ENCODE measurements at places on chromosomes 3 and 15.

GRCh38 chr3:46972396-46972795 lies 4.1 kb downstream of the CCDC12 start:
- DNase-seq = no peak

DNA sequence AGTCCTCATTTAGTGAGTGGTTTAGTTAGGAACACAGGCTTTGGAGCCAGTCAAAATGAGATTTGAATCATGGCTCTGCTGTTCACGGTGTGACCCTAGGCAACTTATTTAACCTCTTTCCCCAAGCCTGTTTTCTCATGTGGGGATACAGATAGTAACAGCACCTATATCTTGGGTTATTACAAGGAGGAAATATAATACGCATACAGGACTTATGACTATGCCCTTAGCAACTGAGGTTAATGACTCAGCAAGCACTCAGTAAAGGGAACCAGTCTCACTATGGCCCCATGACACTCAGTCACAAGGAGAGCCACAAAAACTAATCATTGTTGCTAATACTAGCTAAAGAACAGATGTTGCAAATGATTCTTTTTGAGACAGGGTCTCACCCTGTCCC lies 45.9 kb downstream of the SUMF1 start:
- DNase-seq = peak; percentile 60

GRCh38 chr3:117586161-117586560 lies 876.6 kb downstream of the TUSC7 start:
- DNase-seq = no peak

- no peak for DNase-seq
Measured at GRCh38 chr3:18529631-18530030, 104.5 kb upstream of the SATB1 start.

GRCh38 chr15:50257924-50258323 lies 7.6 kb downstream of the HDC start:
- peak; percentile 31 for DNase-seq

GRCh38 chr3:89851974-89852621 lies 744.7 kb downstream of the EPHA3 start:
- DNase-seq = peak; percentile 47

- DNase-seq = no peak
Measured at GRCh38 chr15:90638201-90638691, 78.9 kb upstream of the BLM start.

- peak; percentile 10 for DNase-seq
Measured at GRCh38 chr3:107525644-107526305, 3.0 kb downstream of the BBX start.

GRCh38 chr3:11650391-11650790 lies 6.7 kb upstream of the VGLL4 start:
- no peak for DNase-seq

- DNase-seq = no peak
Measured at GRCh38 chr3:37493485-37494080, 319.2 kb upstream of the LRRFIP2 start.

- no peak for DNase-seq
Measured at GRCh38 chr3:179880868-179881267, 155.9 kb downstream of the PEX5L start.

DNA sequence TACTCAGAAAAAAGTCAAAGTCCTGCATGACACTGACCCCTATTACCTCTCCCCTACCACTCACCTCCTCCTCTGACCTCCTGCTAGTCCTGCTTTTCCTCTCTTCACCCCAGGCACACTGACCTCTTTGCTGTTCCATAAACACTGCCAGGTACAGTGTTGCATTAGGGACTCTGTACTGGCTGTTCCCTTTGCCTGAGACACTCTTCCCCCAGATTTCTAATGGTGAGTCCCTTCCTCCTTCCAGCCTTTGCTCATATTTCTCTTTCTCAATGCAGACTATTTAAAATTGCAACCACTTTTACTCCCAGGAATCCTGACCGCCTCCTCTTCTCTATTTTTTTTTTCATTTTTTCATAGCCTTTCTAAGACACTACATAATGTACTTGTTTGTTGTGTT lies 36.3 kb upstream of the UBE2E2 start:
- DNase-seq = no peak

DNA sequence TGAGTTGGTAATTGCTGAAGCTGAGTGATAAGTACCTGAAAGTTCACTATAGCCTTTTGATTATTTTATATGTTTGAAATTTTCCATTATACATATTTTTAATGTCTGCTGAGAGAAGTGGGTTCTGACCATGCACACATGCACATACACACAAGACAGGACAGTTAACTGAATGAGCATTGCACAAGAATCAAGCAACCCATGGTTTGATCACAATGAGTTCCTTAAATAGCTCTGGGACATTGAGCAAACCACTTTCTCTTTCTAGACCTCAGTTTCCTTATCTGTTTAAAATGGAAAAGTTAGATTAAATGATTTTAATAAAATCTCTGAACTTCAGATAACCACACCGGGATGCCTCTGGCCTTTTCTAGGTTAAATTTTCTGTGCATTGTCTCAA lies 26.7 kb downstream of the SNTN start:
- no peak for DNase-seq

DNA sequence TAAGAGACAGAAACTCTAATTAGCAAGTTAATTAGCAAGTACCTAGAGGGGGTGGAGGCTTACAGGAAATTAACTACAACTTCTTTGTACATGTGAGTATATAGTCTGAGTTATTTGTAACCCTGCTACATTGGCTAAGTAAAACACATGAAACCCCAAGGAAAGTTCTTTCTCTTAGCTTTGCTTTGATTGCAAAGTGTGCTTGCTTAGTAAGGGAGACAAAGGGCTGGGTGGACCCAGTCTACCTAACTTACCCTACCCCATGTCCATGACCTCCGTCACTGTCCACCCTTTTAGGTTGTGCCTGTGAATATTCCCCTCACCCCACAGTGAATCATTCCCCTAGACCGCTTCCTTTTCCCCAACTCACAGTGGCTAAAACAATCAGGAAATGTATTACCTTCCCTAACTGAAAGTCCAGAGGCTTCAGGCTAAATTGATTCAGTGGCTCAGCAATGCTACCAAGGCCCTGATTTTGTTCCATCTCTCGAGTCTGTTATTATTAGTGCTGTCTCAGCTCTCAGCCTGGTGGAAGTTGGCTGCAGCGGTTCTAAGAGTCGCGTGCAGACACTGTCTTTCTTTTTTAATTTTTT lies 31.1 kb upstream of the RYR3 start:
- peak; percentile 71 for DNase-seq

DNA sequence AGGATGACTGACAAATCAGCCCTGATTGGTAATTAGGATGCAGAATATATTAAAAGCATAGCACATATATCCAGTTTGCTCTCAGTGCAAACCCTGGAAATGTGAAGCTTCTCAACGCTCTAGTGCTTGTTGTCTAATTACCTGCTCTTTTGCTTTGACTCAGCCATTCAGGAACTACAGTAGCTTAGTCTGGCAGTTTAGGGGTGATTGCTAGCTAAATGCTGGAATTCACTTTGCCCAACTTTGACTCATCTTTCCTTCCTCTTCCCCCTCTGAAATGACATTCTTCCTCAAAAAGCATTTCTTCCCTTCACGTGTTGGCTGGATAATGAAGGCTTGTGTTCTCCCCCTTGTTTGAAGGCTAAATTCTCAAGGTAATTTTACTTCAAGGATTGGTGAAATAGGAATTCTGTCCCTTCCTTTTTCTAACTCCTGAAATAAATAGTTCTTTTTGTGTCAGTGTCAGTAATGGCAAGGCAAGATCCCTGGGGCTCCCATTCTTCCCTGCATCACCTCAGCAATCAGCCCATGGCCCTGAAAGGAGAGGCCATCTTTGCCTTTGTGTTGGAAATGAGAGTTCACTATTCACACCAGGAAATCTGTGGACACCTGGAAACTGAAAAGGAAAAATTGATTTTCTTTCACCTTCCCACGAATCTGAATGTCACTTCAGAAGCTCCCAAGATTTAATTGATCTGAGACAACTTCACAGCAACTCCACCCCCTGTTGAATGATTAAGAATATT lies 103.6 kb downstream of the ECT2 start:
- DNase-seq = no peak

DNA sequence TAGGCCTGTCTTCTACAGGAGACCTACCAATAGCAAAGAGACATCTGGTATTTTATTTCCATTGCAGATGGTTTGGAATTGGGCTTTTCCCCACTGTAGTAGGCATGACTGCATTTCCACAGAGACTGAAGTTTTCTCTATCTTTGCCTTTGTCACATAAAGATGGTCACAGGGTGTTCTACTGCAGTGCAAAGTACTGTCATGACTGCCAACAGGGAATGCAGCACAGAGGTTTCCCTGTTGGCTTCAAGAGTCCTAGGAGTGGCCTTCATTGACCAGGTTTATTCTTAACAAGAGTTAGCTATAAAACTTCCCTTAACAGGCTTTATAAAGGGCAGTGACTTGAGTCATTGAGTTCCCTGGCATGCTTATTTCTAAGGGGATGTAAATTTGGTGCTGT lies 36.8 kb upstream of the TM4SF4 start:
- DNase-seq = no peak
